ENCODE measurements at places on chromosomes 11 and 22.
A peak's percentile ranks its signal among the peaks of the same experiment; 100 is the strongest.

GRCh38 chr11:17102462-17102861 is 25.0 kb upstream of the RPS13 start:
- DNase-seq = no peak

DNA sequence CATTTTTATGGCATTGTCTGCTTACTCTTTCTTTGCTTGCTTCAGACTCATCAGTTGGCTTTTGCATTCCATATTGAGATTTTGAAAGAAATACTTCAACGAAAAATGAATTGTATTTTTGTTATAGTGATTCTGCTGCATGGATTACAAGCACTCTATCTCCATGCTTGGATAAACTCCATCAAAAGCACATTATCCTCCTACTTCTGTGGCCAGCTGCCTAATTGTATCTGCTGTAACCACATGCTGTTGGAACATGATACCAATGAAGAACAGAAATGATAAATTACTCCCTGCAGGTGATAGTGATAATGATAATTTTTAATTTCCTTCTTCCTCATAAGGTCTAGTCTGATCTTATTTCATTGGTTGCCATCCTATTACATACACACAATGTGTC is 100.8 kb downstream of the PRMT3 start:
- DNase-seq = no peak

- peak; percentile 100 for DNase-seq
These were observed 899.6 kb downstream of the OPCML start for GRCh38 chr11:132632641-132633124.

- no peak for DNase-seq
These were observed 83.6 kb downstream of the FDX1 start for GRCh38 chr11:110513259-110513801.

DNA sequence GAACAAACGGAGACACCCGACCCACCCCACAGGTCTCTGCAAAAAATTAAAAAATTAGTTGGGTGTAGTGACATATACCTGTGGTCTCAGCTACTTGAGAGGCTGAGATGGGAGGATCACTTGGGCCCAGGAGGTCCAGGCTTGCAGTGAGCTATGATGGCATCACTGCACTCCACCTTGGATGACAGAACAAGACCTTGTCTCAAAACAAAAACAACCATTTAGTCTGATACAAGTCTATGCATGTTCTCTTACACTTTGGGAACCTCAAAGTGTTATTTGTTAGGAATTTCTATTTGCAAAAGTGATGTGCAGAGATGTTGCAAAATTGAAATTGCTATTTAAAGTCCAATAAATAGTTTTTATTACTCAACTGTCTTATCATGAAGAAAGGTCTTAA is 14.3 kb downstream of the ATG13 start:
- DNase-seq = no peak

DNA sequence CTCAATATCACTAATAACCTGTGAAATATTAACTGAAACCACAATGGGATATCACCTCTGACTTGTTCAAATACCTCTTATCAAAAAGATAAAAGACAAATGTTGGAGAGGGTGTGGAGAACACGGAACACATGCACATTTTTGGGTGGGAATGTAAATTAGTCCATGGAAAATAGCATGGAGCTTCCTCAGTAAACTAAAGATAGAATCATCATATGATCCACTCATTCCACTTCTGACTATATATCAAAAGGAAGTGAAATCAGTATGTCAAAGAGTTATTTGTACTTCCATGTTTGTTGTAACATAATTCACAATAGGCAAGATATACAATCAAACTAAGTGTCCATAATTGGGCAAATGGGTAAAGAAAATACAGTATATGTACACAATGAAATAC is 57.4 kb downstream of the TYR start:
- DNase-seq = no peak

GRCh38 chr11:16789063-16789420 is 50.6 kb downstream of the C11orf58 start:
- no peak for DNase-seq

DNA sequence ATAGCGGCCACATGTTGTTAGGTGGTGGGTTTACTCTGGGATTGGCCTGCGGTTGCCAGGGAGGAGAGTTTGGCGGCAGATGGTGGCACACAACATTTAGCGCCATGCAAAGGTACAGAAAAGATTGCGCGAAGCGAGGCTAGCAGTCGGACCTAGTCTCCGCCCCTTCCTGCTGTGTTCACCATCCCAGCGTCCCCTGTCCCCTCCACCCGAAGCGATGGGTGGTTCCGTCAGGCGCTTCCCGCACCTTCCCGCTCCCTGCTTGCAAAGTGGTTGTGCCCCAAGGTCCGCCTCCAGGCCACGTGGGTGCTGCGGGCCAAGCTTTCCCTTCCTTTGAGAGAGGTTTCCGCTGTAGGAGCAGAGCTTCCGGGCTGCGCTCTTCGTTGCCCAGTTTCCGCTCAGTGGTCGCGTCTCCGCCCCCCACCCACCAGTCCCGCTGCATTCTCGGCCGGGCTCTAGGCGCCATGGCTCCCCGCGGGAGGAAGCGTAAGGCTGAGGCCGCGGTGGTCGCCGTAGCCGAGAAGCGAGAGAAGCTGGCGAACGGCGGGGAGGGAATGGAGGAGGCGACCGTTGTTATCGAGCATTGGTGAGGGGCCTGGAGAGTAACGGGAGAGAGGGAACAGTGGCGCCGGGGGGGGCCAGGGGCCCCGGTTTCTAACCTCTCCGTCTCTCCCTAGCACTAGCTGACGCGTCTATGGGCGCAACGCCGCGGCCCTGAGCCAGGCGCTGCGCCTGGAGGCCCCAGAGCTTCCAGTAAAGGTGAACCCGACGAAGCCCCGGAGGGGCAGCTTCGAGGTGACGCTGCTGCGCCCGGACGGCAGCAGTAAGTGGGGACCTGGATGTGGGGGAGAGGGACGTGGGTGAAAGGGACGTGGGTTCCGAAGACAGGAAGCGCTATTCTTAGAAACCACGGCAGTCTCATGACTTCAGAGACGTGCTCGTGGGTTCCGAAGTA is at the start of gene SELENOH:
Gene SELENOH (plus strand): TSS at position 360 of the 955 bp plus-strand sequence. CDS start 105 bp downstream, at position 465.
- DNase-seq = peak; percentile 97

DNA sequence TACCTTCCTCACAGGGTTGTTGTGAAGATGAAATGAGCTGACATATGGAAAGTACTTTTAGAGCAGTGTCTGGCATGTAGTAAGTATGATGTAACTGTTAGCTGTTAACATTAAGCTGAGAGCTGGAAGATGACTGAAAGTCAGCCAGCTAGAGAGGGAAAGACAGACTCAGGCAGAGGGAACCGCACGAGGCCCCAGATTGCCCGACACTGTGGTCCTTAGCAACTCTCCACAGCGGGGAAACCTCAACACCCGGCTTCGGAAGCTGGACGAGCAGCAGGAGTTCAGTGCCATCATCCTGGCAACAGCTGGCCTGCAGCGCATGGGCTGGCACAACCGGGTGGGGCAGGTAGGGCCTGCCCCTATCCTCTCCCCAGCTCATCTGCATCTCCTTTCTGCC is 6.5 kb downstream of the HMBS start:
- no peak for DNase-seq

GRCh38 chr11:100687054-100687629 is at the start of gene ARHGAP42:
Gene ARHGAP42 (plus strand): TSS chr11:100687288. CDS start chr11:100687679, 391 bp downstream.
- peak; percentile 72 for DNase-seq

DNA sequence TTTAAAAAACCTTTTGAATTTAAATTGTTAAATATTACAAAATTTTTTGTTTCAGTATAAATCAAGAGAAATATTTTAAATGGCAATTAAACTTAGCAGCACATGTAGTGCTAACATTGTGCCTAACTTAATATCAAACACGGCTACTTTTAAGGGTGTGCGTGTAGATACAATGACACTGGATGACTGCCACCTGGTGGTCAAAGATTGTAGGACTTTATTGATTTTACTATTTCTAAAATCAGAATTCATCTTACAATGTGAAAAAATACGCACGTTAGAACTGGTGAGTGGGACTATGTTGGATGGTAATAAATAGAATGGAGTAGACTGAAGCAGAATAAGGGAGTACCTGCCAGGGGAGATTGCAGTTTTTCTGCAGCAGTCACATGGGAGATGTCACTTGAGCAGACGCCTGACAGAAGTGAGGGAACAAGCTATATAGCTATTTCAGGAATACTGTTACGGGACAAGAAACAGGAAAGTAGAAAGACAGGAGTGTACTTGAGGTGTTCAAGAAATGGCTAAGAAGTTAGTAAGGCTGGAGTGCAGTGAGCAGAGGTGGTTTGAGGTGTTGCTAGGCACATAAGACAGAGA is 52.9 kb downstream of the UVRAG start:
- peak; percentile 49 for DNase-seq

DNA sequence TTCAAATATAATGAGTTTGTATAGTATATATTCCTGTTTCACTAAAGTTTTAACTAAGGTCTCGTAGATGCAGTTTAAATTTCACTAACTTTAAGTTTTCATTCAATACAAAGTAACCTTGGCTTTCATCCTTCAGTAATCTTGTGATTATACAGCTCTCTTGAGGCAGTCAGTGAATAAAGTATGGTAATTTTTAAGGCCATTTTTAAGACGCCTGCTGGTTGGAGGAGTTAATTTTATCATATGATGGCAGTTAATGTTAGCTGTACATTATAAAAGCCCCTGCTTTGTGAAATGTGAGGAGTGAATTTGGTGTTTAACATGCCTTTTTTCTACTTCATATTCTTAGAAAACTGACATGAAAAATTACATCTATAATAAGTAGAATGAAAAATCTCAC is 163.6 kb downstream of the TMEM135 start:
- no peak for DNase-seq

DNA sequence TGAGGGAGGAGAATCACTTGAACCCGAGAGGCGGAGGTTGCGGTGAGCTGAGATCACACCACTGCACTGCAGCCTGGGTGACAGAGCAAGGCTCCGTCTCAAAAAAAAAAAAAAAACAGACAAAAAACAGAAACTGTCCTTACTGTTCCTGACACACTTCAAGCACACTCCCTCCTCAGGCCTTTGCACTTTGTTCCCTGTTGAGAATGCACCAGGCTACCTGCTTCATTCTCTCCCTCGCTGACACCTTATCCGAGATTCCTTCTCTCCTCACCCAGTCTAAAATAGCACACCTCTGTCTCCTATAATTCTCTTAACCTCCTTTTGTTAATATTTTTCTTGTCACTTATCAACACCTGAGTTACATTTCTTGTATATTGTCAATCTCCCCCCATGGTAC is 32.3 kb upstream of the TECTA start:
- no peak for DNase-seq

DNA sequence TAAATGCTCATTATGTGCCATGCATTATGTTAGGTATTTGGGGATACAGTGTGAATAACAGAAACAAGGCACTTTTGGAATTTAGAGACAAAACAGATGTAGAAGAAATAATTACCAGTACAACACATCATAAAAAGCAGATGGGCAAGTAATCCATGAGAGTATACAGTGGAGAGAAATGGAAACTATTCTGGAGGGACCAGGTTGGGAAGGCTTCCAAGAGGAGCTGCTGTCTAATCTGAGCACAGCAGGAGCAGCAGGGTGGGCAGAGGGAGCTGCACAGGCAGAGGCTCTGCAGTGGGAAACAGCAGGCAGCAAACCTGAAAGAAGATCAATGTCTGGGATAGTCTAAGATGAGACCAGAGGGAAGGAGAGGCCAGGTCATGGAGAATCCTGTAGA is 268.7 kb upstream of the CCDC90B start:
- DNase-seq = no peak

DNA sequence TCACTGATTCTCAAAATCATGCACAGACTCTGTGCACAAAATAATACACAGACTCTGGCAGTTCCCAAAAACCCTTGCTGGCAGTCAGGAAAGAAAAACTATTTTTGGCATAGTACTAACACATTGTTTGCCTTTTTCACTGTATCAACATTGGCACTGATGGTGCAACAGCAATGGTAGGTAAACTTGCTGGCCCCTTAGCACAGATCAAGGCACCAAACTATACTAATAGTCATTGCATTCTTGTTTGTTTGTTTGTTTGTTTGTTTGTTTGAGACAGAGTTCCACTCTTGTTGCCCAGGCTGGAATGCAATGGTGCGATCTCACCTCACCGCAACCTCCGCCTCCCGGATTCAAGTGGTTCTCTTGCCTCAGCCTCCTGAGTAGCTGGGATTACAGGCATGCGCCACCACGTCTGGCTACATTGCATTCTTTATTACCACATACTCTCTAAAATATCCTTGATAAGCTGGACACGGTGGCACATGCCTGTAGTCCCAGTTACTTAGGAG is 81.0 kb upstream of the SLC6A5 start:
- no peak for DNase-seq

DNA sequence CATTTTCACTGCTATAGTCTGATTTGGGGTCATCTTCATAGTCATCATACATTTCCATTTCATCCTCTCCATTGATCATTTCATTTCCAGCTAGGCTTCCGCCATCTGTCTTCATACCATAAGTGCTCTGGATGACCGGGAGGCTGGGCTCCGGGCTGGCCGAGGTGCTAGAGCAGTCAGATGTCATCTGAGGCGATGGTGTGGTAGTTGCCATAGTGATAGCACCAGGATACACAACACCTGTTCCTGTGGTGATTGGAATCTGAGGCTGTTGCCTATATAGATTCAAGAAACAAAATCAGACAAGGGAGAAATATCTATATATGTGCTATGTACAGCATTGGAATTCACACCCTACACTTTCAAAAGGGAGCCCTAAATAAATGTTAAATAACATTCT is 383.5 kb downstream of the SOX6 start:
- DNase-seq = no peak

- DNase-seq = peak; percentile 20
These were observed 76.8 kb upstream of the CREB3L1 start for GRCh38 chr11:46200537-46201281.

GRCh38 chr22:41070665-41071331 is 21.6 kb upstream of the EP300 start:
- DNase-seq = no peak

- DNase-seq = no peak
These were observed 18.9 kb upstream of the GAL start for GRCh38 chr11:68665436-68665835.

DNA sequence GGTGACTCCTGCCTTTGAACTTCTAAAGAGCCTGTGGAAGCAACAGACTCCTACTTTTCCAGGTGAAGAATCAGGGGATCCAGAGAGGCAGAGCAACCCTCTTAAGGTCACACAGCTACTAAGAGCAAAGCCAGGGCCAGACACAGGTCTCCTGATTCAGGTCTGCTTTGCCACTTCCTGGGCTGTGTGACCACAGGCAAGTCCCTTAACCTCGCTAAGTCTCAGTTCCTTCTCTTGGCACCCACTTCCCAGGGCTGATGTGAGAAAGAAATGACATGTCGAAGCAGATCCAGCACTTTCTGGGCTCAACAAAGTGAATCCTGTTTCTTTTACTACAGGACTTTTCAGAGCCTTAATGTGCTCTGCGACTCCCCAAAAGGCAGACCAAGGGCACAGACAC is 30.2 kb downstream of the UQCR10 start:
- DNase-seq = no peak

GRCh38 chr11:4626207-4627099 is 10.8 kb upstream of the OR51D1 start:
- peak; percentile 67 for DNase-seq

GRCh38 chr11:2699531-2700414 is at the start of gene KCNQ1OT1:
Gene KCNQ1OT1 (minus strand): TSS chr11:2699994.
- DNase-seq = peak; percentile 91

All from fibroblast of skin of back (primary cell).